ENCODE measurements at places on chromosomes 7 and 10. TPM values are rescaled to one million over a fixed set of nuclear protein-coding genes. Genes with fewer than 3 reads are reported as not detected.

DNA sequence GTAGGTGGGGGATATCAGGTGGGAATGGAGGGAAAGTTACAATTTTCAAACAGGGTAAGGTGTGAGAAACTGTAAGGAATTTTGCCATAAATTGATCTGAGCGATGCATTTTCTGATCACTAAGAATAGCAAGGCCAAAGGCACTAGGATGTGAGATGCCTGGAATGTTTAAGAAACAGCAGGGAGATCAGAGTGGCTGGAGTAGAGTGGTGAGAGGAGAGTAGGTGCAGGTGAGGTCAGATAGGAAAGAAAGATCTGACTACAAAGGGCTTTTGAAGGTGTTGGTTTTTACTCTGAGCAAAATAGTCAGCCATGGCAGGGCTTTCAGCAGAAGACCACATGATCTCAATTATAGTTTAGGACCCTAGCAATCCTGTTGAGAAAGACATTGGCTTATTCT, 55.0 kb downstream of the HDAC9 start:
- no peak overlapping the region for H3K27ac ChIP-seq
- no peak overlapping the region for H3K4me3 ChIP-seq
- H3K4me1 ChIP-seq, result no peaks in the 10 kb centered on the region
- H3K27me3 ChIP-seq, result no peaks in the 10 kb centered on the region
- H3K36me3 ChIP-seq, result no peaks in the 10 kb centered on the region
- no peak for DNase-seq

GRCh38 chr7:36831049-36831448, 106.8 kb upstream of the AOAH start:
- peaks cover 12% of the 10 kb centered on the region for H3K36me3 ChIP-seq
- H3K27me3 ChIP-seq, result peaks cover 1% of the 10 kb centered on the region
- H3K4me1 ChIP-seq, result no peaks in the 10 kb centered on the region
- H3K4me3 ChIP-seq, result no peak overlapping the region

- H3K36me3 ChIP-seq, result no peaks in the 10 kb centered on the region
- no peaks in the 10 kb centered on the region for H3K27me3 ChIP-seq
- no peak overlapping the region for H3K4me3 ChIP-seq
- peaks cover 16% of the 10 kb centered on the region for H3K4me1 ChIP-seq
- no peak for DNase-seq
Measured at GRCh38 chr7:140238778-140239652, 62.2 kb upstream of the KDM7A start.

DNA sequence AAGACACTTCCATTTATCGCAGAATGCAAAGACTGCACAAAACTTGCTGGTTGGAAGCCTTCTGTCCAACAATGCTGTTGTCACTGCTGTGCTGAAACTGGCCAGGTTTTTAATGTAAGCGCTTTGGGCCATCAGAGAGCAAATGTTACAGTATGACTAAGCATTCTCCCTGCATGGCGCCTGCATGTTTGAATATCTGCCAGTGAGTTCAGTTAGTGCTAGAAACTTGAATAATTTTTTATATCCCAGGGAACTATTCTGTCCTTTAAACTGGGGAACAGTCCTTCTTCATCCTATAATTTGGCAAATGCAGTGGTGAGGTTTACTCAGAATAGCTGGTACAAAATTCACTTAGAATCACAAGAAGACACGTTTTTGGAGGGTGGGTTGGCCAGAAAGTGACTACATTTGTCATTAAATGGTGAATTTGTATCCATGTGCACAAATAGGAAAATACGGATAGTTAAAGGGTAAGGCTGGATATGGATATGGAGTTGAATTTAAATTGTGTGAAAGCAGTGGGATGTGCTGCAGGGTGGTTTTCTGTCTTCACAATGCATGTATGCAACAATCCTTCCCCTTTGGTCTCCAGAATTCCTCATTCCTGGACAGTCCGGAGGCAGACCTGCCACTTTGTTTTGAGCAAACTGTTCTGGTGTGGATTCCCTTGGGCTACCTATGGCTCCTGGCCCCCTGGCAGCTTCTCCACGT, 1.7 kb downstream of the ABCC2 start:
- H3K27ac ChIP-seq, result no peak overlapping the region
- H3K27me3 ChIP-seq, result no peaks in the 10 kb centered on the region
- no peak overlapping the region for H3K4me3 ChIP-seq
- H3K36me3 ChIP-seq, result no peaks in the 10 kb centered on the region

DNA sequence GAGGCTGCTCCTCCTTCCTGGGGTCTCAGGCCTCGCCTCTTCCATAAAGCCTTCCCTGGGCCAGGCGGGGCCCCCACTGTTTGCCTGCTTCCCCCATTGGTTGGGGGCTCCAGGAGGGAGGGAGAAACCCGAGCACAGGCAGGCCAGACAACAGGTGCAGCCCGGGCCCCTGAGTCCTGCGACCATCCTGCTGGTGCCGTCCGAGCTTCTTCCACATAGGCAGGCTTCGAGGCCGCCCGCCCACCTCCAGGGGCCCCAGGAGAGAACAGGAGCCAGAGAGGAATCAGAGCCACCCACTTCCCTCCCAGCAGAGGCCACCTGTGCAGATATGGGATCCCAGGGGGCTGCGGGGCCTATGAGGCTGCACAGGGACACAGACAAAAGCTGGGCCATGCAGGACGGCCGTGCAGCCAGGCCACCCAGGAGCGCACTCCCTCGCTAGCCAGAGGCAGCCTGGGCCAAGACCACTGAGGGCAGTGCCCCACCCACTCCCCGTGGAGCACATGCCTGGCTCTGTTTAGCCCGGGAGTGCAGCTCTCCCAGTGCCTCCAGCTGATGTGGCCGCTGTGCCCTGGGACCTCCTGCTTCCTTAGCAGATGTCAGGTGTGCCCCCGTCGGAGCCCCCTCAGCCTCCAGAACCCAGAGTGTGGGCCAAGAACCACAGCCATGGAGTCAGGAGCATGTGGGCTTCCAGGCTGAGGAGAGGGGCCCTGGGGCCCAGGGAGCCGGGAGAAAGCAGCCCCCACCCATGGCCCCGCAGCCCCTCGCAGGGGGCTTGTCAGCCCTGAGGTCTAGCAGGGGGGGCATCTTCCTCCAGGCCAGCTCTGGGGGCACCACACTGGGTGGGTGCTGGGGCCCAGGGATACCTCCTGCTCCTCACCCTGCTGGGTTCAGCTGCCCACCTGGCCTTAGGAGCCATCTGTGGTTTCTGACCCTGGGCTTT, 59.9 kb upstream of the INPP5A start:
- H3K27me3 ChIP-seq, result peaks cover 22% of the 10 kb centered on the region
- H3K27ac ChIP-seq, result no peak overlapping the region
- no peak overlapping the region for H3K4me3 ChIP-seq
- no peaks in the 10 kb centered on the region for H3K36me3 ChIP-seq
- no peak for DNase-seq
- no peaks in the 10 kb centered on the region for H3K4me1 ChIP-seq

GRCh38 chr7:158574308-158575036, 13.2 kb downstream of the PTPRN2 start:
- no peak for DNase-seq
- H3K27ac ChIP-seq, result no peak overlapping the region
- H3K27me3 ChIP-seq, result peaks cover 7% of the 10 kb centered on the region

- H3K36me3 ChIP-seq, result peaks cover 18% of the 10 kb centered on the region
- peaks cover 2% of the 10 kb centered on the region for H3K27me3 ChIP-seq
- H3K4me1 ChIP-seq, result peaks cover 28% of the 10 kb centered on the region
- no peak overlapping the region for H3K27ac ChIP-seq
- peak; percentile 32 for DNase-seq
Measured at GRCh38 chr10:49508249-49508648, 30.7 kb downstream of the ERCC6 start.

Gene ITGA8
- not detected for total RNA-seq

All from activated T-helper 2 cell treated with anti-CD3 and anti-CD28 coated beads, Interferon-gamma antibody, Interleukin-2, Interleukin-4, amounts not matched to agents 10 μg/mL and 5 μg/mL and 100 μg/mL, durations not matched to agents 14 hours and 24 hours and 36 hours (primary cell).